ENCODE measurements at places on chromosomes 6 and 20. TPM values are rescaled to one million over a fixed set of nuclear protein-coding genes. Genes with fewer than 3 reads are reported as not detected.
A peak's percentile ranks its signal among the peaks of the same experiment; 100 is the strongest.

Gene DEFB113
- total RNA-seq: not detected

Gene SPATS1
- not detected for total RNA-seq

Gene SLC29A1
- total RNA-seq: 15.3 TPM

Gene GPR6
- not detected for total RNA-seq

Gene C6orf141
- 0.55 TPM for total RNA-seq

Gene C6orf132
- 5.3 TPM for total RNA-seq

Gene ARFGEF3
- total RNA-seq: 1.5 TPM

Gene METTL24
- total RNA-seq: 0.36 TPM

- DNase-seq: no peak
Observed at GRCh38 chr20:20554951-20555350, 157.5 kb downstream of the RALGAPA2 start.

DNA sequence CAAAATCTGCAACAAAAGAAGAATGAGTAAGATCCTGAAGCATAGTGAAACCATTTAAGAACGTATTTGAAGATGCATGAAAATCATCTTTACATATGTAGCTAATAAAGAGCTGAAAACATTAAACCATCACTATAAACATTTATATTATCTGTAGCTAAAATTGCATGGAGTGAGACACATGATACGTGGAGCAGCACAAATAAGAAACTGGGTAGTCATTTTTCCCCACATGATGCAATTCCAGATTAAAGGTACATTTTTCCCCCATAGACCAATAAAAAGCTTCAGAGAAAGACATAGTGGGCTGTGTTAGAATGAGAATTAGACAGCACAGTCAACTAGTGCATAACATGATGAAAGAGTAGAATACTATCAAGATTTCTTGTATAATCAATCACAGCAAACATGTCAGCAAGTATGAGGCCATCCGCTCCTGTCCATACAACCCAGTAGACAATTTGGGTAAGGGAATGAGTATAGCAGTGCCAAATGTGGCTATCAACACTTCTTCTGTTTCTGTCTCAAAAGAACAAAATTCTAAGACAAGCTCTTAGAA lies 67.0 kb downstream of the RSPO3 start:
- no peak for DNase-seq

DNA sequence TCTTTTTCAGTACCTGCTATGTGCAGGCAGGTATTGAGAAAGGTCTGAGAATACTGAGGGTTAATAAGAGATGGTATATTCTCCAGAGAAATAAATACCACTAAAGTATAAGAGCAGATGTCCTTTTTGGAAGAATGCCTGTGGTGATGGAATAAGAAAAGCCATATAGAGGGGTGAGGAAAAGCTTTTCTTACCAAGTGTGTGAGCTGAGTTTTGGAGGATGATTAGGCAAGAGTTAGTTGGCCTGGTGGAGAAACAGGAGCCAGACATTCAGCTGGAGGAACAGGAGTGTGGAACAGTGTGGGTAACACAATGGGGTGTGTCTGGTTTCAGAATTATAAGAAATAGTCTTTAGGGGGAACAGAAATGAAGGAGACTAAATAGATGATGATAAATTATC lies 19.9 kb downstream of the ZNF451 start:
- no peak for DNase-seq

DNA sequence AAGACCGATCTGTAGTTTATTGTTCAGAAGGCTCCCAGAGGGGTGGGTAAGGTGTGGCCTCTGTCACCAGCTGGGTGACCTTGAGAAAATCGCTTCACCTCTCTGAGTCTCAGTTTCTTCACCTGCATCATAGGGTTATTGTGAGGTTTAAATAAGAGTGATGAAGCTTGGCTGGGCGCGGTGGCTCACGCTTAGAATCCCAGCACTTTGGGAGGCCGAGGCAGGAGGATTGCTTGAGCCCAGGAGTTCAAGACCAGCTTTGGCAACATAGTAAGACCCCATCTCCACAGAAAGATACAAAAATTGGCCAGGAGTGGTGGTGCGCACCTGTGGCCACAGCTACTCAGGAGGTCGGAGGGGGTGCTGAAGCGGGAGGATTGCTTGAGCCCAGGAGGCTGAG lies 36.0 kb downstream of the VSTM2L start:
- no peak for DNase-seq

DNA sequence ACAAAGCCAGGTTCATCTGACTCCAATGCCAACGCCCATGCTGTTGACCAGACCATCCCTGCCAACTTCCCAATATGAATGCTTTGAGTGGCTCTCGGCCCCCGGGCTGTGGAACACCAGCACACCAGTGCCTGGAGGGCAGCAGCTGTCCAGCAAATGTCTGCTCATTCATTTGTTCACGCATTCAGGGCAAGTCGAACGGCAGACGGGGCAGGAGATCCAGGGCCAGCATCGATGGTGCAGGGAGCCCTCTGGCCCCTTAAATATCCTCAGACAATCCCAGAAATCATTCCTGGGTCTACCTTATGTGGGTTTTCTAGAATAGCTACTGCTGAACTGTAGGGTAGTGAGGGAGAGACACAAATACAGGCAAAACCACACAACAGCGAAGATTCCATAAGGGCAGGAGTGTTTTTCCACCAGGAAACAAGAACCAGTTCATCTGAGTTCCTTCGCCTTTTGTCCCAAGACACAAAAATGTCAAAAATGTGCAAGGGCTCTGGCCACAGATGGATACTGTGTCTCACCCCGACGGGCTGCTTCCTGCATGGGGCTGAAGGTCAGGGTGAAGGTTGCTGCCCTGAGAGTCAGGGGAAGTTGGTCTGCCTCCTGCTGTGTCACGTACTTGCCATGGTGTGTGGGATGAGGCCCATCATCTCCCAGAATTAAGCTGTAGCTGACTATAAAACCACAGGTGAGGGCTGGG lies 15.5 kb downstream of the RIPOR3 start:
- DNase-seq: peak; percentile 14

GRCh38 chr6:106318061-106318460 lies 7.5 kb downstream of the ATG5 start:
- no peak for DNase-seq

DNA sequence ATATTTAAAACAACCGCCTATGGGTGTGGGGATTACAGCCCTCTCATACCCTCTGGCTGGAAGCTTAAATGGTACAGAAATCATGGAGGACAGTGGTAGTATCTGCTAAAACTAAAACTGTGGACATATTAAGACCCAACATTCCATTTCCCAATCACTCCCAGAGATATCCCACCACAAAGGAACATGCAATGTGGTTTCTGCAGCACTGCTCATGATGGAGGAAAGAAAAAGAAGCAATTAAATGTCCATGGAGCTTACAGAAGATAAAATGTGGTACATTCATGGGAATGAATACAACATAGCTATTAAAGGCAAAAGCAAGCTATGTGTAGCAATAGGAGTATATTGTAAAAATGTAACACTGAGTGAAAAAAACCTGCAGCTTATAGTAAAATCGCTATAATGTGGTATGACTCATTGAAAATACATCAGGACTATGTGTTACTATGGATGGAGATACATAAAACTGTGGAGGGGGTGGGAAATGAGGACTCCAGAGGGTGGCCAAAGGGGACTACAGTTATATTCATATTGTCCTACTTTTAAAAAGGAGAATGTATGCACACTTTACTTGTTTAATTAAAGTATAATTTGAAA lies 22.9 kb upstream of the NNAT start:
- no peak for DNase-seq

GRCh38 chr6:88619951-88620350 lies 343.5 kb downstream of the RNGTT start:
- no peak for DNase-seq

GRCh38 chr20:34262488-34263288 lies 21.5 kb downstream of the ASIP start:
- DNase-seq: peak; percentile 49

DNA sequence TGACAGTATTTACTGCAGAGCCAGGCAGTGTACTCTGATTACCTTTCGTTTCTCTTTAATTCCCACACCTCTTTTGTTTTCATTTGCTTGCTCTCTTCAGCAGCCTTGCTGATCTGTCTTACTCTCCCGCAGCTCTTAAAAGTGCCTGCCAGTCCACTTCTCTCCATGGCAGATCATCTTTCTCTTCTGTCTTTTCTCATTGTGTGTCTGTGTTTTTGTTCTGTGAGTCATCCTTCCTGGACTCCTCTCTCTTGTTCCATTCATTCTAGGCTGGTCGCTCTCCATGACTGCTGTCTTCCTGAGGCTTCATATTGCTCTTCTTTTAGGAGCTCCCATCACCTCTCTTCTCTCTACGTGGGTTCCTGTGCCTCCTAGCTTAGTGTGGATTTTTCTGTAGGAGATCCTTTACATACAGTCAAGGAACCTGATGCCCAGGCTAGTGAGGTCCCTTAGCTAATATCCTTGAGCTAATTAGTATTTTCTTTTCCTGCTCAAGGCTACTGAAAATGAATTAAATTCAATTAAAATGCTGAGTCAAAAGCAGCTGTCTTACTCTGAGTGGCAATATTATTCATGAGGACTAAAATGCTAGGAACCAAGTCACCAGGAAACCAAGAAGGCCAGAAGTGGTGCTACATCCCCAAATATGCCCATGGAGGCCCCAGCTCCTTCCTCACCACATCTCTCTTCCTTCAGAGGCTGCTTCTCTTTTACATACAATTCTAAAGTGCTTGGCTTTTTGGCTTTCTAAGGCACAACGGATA lies 86.1 kb downstream of the SLX4IP start:
- DNase-seq: peak; percentile 87

GRCh38 chr6:104182811-104183210 lies 676.9 kb downstream of the HACE1 start:
- peak; percentile 4 for DNase-seq

GRCh38 chr20:50169329-50169823 lies 15.9 kb upstream of the PEDS1 start:
- no peak for DNase-seq

GRCh38 chr6:135141728-135142127 lies 39.4 kb upstream of the MYB start:
- DNase-seq: no peak

DNA sequence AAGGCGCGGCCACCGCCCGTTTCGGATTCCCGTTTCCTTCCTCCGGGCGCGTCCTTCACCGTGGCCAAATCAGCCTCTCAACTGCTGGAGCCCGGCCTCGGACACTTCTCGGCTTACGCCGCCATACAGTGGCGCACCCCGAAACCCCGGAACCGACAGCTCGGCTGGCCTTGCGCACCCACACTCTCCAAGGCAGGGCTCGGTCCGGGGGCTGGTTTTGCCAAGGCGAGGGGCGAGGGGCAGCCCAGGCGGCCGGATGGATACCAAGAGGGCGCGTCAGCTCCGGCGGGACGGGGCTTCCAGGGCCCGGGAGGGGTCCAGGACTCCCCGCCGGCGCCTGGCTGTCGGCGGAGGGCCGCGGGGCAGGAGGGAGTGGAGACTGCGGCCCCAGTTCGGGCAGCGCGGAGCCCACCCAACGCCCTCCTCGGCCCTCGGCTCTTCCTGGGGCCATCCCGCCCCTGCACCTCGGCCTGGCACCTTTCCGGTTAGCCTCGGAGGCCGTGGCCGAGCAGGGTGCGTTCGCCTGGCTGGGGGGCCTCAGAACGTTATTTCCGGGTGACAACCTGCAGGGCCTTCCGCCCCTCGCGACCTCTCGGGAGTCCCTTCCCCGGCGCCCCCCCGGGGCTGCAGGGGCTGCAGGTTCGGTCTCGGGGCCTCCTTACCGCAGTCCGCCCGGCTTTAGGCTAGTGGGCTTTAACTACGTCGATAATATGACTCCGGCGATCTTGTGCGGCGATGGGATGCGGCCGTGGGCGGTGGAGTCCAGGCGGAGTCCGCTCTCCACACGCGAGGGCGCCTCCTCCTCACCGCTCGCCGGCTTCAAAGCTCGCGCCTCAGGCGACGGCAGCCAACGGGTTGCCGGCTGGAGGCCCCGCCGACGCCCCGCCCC lies 697 bp upstream of the CEP43 start:
- no peak for DNase-seq

DNA sequence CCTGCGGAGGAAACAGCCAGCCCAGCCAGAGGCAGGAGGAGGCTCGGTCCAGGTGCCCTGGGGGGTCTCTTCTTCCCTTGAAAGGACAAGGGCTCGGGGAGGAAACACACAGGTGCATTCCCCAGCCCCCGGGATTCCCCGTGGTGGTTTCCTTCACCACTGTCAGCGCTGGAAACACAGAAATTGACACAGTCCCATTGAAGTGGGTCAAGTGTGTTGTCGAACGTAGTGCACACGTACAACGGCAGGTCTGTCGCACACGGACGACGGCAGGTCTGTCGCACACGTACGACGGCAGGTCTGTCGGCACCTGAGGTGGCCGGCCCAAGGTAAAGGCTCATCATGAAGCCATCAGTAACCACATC lies 80.9 kb downstream of the DLL1 start:
- DNase-seq: no peak

DNA sequence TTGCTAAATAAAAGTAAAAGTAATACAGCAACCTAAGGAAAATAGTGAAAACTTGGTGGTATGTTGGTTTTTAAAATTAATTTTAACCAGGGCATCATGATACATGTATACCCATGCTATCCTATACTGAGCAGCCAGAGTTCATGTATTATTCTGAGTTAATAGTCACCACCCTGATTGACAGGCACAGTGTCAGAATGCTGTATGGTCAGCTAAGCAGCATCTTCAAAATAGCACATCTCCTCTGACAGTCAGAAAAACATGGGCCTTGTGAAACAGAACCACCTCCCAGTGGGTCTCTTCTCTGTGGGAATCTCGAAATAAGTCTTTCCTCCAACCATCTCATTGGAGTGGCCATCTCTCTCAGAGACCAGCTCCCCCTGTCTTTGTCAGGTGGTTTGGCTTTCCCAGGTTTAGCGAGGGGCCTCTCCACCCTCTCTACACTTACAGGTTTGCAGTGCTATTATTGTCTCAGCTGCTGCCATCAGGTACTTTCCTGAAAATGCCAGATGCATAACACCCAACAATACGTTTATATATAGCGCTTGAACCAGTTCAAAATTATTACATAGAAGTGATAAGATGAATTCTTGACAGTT lies 47.1 kb upstream of the RNF8 start:
- DNase-seq: no peak
